ENCODE measurements at places on chromosomes 5 and 9.

GRCh38 chr9:91972076-91972626 is 22.1 kb upstream of the ROR2 start:
- no peak for DNase-seq

DNA sequence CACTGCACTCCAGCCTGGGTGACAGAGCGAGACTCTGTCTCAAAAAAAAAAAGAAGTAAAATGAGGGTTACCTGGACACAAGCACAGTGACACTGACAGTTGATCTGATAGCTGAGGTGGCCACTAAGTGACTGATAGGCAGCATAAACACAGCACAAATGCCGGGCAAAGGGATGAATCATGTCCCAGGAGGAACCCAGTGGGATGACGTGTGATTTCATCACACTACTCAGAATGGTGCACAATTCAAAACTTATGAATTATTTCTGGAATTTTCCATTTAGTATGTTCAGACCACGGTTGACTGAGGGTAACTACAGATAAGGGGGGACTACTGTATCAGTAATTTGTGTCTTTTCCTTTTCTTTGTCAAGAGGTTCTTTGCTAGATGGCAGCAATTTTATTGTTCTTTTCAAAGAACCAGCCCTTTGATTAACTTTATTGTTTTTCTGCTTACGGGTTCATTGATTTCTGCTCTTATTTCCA is 34.3 kb upstream of the RNF130 start:
- no peak for DNase-seq

DNA sequence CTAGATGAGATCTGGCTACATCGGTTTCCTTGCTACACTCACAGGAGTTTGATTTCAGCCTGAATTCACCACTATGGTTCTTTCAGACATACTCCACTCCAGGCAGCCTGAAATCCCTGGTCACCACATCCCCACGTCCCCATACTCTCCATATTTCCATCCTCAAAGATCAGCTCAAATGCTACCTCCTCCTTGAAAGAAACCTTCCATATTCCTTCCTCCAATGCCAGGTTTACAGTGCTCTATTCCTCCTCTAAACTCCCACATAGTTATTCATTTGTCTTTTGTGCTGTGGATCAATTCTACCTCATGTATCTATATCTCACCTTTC is 151.7 kb downstream of the GLIS3 start:
- DNase-seq = no peak

- no peak for DNase-seq
Measured at GRCh38 chr5:164998590-164998989, 1493.2 kb downstream of the MAT2B start.

DNA sequence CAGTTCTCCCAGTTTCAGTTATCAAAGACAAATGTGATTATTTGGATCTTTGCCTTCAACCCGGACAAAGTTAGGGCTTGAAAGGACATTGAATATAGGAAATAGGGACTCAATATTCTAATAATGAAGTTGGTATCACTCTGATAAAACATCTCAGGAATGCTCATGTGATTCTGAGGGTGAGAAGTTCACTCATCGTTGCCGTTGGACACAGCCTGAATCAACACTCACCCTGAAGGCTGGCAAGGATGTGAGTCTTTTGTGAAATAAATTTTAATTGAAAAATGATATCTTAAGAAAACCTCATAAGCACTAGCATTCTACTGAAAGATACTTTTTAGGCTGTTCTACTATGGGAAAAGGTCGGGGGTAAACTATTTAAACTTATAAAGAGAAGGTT is 44.8 kb upstream of the C9orf72 start:
- DNase-seq = no peak

DNA sequence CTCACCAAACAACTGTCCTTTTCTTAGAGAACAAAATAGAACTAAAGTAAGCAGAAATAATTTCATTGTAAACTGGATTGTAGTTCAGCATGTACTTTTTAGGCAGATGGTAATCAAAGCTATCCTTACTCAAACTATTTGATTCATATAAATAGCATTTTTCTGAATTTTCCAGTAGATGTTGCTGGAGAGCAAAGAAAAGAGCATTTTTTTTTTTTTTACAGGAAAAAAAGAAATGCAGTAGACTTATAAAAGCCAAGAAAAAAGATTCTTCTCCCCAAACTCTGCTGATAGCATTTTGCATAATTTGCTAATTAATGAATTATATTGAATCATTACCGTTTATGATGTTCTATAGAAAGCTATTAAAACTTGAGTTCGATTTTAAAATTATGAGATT is 715.3 kb upstream of the WWC1 start:
- no peak for DNase-seq

- DNase-seq = no peak
Measured at GRCh38 chr9:80061096-80061495, 489.3 kb downstream of the TLE4 start.

DNA sequence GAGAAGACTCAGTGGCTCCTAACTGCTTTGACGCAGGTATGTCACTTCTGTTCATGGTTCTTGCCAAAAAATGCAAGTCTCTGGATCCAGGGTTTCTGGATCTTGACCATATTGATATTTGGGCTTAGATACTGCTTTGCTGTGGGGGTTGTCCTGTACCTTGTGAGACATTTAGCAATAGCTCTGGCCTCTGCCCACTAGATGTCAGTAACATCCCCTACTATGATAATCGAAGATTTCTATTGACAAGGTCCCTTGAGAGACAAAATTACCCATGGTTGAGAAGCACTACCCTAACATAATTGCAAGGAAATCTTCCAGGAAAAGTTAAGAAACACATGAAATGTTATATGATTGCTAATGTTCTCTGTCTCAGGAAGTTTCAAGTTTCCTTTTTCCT is 285.4 kb downstream of the TMEM232 start:
- DNase-seq = no peak

DNA sequence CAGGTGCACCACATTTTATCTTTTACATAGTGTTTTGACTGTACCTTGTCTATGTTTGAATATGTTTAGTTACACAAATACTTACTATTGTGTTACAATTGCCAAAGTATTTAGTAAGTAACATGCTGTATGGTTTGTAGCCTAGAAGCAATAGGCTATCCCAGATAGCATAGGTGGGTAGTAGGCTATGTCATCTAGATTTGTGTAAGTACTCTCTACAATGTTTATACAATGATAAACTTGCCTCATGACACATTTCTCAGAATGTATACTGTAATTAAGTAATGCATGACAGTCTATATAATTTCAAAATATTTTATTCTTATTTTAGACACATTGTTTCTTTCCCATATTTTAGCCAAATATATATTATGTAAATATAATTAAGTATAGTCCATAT is 836.8 kb upstream of the CDH9 start:
- no peak for DNase-seq

DNA sequence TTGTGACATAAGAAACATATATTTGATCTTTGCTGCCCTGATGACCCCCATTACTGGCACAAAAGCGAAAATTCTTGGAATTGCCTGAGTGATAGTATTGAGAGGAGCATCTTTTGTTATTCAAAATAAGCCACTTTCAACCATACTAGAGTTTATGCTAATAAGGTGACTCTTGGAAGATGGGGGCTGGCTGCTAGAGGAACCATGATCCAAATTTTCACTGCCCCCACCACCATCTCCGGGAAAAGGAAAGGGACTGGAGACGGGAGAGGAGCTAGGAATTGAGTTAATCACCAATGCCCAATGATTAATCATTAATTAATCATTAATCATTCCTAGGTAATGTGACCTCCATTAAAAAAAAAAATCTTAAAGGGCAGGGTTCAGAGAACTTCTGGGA is 25.6 kb downstream of the FBXW11 start:
- no peak for DNase-seq

All from GM12878 (cell line).